Foreskin melanocyte (primary cell): ENCODE measurements at places on chromosomes 7 and 10.

DNA sequence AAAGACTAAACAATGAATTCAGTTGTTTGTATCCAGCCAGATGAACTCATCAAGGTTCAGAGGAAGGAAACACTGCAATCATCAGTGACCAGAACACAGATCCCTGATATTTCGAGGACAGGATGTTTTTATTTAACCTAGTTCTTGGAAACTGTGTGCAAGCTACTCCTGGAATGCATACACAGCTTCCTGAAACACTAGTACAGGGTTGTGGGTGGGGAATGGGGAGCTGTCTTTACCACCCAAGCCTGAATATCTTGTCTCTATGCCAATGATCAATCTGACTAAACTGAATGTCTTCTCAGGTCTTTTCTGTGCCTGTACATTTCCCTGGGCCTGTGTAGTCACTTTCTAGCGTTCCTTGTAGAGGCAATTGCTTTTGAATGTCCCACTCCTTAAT, 374.6 kb downstream of the CALN1 start:
- no peak for DNase-seq

GRCh38 chr10:75283671-75284470, 48.1 kb upstream of the COMTD1 start:
- peak; percentile 24 for DNase-seq

- no peak for DNase-seq
Measured at GRCh38 chr10:29701306-29701705, 66.5 kb upstream of the SVIL start.

- no peak for DNase-seq
Measured at GRCh38 chr10:97380516-97380915, 20.6 kb downstream of the RRP12 start.

DNA sequence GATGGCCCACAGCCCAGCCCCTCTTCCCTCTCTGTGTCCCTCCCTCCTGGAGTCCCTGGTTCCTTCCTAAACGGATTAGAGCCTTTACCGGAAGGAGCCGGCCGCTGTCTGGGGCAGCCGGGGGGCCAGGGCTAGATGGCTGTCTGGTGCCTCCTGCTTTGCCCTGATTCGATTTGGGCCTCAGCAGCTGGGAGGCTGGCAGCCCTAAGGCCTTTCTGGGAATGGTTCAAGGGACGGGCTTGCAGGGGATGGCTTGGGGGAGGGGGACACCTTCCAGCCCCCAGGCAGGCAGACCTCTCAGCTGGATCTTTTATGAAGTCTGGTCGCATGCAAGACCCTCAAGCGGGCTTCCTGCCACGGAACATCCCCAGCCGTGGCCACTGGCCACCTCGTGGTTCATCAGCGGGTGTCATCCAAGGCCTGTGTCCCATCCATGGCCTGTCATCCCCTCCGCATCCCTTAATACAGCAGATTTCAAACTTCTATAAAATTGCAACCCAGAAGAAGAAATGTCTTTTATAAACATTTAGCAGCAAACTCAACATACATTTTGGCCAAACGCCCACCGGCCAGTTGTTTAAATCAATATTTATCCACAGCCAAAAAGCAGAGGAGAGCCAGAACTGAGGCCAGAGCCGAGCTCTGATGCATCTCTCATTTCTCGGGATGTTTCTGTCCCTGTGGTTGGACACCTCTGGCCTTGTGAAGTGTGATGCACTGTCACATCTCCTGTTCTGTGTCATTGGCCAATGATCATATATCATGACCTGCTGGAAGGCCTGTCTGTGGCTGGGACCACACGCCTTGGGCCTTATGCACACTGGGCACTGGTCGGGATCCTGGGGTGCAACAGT, 52.0 kb downstream of the GTF2IRD1 start:
- no peak for DNase-seq

- DNase-seq, result no peak
Measured at GRCh38 chr10:70479626-70480238, 1.2 kb downstream of the PALD1 start.

DNA sequence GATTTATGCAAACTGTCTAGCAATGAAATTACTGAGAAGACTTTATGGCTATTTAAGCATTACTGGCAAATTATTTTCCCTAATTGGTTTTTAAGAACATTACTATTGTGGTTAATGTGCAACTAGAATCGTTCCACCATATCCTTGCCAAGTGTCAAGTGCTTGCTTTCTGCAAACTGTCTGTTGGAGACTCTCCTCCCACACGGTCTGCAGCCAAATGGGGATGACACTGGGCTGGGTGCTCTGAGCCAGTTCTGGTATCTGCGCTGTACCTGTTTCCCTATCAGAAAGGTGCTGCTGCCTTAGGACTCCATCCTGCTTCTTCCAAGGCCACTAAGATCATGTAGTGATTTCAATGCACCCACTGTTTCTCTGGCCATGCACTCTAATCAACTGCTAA, 110.4 kb downstream of the RAMP3 start:
- DNase-seq, result no peak

- peak; percentile 63 for DNase-seq
Measured at GRCh38 chr10:63675171-63675570, 154.0 kb downstream of the REEP3 start.

- no peak for DNase-seq
Measured at GRCh38 chr7:158549616-158550393, 37.8 kb downstream of the PTPRN2 start.

GRCh38 chr7:97845622-97846203, 26.5 kb downstream of the ASNS start:
- no peak for DNase-seq

GRCh38 chr7:42945821-42946626, 13.8 kb downstream of the MRPL32 start:
- DNase-seq, result peak; percentile 3

DNA sequence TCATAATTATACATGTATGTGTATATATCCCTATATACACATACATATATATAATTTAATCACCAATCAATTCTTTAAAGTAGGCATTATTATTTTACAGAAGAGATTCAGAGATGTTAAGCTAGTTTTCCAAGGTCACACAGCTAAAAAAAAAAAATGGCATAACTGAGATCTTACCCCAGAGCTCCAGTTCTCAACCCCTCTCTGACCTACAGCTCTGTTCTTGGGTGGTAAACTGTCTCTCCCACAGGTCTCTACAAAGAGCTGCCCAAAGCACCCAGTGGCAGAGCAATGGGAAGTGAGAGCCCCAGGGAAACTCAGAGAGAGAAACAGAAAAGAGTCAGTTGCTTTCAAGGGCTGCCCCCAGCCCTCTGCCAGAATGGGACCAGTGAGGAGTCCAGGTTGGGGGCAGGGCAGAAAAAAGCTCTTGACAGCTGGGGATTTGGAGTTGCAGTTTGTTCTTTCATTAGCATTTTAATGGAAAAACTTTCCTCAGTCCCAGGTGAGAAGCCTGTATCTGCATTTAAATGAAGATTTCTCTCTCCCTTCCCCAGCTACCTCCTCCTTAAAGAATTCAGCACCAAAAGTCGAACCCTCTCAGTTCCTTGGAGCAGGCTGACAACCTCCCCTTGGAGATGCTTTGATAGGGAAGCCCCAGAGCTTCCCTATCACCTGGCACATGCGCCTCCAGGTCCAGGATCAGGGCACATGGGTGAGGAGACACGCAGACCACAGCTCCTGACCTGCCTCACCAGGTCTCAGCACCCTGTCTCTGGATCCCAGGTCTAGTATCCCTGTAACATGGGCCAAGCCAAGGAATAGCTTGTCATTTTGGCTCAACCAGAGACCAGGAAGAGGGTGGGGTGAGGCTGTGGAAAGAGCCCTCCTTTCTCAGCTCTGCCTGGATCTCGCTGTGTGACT, 388.1 kb downstream of the PLXNA4 start:
- DNase-seq, result no peak

GRCh38 chr7:39602351-39602750, 21.0 kb upstream of the RALA start:
- DNase-seq, result no peak

DNA sequence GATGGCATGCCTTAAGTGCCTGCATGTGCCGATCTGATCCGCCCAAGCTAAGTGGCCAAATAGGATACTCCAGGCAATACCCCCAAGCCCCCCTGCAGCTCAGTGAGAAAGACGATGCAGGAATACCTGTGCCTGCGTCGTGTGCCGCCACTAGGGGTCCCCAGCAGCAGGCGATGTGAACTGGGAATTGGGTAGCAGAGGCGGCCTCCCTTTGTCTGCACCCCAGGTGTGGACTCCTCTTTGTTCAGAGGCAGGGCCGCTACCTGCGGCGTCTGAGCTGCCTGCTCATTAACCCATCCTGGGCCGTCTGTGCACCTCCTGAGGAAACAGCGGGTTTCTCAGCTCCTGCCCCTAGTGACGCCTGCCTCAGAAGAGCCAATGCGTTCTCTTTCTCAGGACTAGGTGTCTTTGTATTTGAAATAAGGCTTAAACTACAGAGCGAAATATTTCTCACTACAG, 4.8 kb upstream of the CHN2 start:
- DNase-seq, result no peak

DNA sequence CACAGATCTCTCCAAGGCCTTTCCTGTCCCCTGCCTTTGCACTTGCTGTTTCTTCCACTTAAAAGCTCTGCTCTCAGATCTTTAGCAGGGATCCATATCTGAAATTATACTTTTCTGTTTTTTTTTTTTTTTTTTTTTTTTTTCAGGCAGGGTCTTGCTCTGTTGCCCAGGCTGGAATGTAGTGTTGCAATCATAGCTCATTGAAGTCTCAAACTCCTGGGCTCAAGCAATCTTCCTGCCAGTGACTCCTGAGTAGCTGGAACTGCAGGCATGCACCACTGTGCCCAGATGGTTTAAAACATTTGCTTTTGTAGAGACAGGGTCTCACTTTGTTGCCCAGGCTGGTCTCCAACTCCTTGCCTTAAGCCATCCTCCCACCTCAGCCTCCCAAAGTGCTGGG, 5.0 kb upstream of the TSPAN15 start:
- no peak for DNase-seq

DNA sequence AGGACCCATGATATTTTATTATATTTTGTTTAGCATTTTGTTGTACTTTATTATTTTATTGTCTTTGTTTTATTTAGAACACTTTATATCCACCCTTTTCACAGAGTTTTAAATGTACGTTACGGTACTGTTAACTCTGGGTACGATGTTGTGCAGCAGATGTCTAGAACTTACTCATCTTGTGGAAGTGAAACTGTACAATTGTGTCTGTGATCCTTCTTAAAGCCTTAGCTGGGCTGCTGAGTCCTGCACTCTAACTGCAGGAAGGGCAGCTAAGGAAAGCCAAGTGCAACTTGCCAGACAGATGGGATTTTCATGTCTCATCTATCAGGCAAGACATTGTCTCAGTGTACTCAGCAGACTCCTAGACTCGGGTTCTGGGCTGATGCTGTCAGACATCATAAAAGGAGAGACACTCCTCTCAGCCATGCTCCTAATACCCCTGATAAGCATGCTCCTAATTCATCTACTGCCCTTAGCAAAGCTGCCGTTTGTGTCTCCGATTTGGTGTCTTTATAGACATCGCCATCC, 14.6 kb upstream of the INSYN2A start:
- no peak for DNase-seq

GRCh38 chr7:91357901-91358300, 93.7 kb downstream of the FZD1 start:
- DNase-seq, result no peak

DNA sequence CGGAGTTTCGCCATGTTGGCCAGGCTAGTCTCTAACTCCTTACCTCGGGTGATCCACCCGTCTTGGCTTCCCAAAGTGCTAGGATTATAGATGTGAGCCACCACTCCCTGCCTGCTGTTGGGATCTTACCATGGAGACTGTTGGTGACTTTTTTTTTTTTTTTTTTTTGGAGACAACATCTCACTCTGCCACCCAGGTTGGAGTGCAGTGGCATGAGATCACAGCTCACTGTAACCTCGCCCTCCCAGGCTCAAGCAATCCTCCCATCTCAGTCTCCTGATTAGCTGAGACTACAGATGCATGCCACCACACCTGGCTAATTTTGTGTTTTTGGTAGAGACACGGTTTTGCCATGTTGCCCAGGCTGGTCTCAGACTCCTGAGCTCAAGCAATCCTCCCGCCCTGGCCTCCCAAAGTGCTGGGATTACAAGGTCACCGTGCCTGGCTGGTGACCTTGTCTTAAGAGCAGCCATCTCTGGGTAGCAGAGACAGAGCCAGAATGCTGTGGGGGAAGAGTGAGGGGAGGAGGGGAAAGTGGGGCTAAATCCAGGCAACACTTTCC, 25.7 kb upstream of the ASCC1 start:
- no peak for DNase-seq

- DNase-seq, result no peak
Measured at GRCh38 chr10:88617772-88618300, 31.3 kb downstream of the LIPJ start.

GRCh38 chr7:105782391-105783042, 93.9 kb downstream of the ATXN7L1 start:
- peak; percentile 88 for DNase-seq

DNA sequence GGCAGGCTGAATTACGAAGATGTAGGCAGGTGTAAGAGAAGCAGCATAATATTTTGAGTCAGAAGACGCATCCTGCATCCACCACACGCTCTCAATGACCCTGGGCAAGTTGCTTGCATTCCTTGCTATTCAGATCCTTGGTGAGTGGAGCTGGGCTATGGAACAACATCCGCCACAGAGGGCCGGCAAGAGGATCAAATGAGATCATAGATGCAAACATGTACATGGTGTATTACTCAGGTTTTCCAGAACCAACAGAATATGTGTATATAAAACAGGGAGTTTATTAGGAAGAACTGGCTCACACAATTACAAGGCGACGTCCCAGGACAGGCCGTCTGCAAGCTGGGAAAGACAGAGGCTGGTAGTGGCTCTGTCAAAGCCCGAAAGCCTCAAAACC, 51.5 kb downstream of the ADAM12 start:
- DNase-seq, result no peak

DNA sequence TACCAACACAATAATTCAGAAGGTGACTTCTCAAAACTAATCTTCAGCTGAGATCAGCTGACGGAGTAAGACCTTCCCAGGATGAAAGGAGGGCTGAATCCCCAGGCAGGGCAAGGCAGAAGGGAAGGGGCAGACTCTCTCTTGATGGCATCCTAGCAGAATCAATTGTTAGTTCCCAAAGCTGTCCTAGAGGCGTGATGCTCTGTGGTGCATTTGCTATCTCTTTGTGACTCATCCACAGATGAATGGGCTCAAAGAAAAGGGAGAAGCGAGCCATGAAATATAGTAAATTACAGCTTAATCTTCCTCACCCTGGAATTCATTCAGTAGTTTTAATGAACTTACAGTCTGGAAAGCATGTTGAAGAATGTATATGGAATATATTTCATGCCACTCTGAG, 37.2 kb downstream of the PDE1C start:
- DNase-seq, result peak; percentile 68

GRCh38 chr10:89929282-89930026, 228.1 kb downstream of the KIF20B start:
- DNase-seq, result no peak

- no peak for DNase-seq
Measured at GRCh38 chr7:31529103-31529502, 15.2 kb downstream of the ITPRID1 start.

GRCh38 chr7:21542891-21543527, at the start of gene DNAH11:
TSS of gene DNAH11 (plus strand) at chr7:21543039. CDS start at chr7:21543246, 207 bp downstream.
- DNase-seq, result no peak

DNA sequence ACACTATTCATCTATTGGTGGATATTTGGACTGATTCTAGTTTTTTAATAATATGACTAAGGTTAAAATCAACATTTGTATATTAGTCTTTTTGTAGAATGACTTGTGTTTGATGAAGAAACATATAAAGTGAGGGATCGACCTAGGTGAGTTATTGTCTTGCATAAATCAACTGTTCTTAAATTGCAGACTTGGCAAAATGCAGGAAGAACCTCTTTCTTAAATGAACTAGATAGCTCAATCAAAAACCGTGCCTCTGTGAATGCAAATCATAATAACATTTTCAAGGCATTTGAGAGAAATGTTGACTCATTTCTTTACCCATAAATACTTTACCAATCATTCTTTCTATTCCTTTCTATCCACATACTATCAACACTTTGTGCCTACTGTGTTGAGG, 101.5 kb upstream of the ANK3 start:
- DNase-seq, result no peak
